ENCODE measurements at places on chromosomes 7 and 10. TPM values are rescaled to one million over a fixed set of nuclear protein-coding genes. Genes with fewer than 3 reads are reported as not detected.

Gene NOM1
- total RNA-seq: 26.2 TPM

Gene INA
- total RNA-seq: not detected

Gene SLC13A1
- total RNA-seq: not detected

Gene FGF8
- total RNA-seq: not detected

Gene NUTM2D
- not detected for total RNA-seq

DNA sequence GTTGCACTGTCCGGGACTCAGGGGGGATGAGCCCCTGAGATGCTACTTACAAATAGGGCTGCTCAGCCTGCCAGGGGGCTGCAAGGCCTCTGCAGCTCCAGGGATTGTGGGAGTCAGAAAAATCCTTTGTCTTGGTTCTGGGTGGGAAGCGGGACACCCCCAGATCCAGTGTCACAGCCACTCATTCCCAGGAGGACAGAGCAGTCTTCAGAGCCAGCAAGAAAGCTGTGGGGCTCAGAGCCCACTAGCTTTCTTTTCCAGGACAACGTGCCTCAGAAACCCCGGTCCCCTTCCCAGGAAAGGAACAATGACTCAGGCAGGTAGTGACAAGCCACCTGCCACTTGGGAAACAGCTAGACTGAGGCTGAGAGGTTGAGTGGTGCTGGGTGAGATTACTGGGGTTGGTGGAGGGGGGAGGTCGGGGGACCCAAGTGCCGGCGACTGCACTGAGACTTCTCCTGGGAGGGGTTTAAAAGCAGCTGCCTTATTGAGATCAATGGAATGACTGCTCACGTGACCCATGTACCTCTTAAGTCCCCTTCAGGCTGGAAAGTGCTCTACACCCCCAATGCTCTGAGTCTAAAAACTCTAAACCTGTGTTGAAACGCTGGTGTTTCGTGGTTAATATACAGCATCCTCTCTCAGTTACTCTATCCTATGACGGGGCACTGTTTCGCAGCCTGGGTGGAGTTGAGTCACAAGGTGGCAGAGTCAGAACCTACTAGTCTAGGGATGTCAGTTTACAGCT is 123.6 kb downstream of the UBE2H start:
- DNase-seq: no peak

DNA sequence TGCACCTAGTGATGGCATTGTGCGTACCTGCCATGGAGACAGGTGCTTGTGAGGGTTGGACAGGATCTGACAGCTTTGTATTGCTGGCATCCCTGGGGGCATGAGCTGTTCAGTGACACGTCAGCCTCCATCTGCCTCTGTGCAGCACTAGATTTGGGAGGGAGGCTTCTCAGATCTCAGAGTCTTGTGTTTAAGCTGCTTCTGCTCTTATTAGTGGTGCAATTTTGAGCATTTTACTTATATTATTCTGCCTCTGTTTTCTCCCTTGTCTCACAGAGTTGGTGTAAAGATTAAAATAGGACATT is 5.1 kb downstream of the ARHGAP22 start:
- DNase-seq: no peak

DNA sequence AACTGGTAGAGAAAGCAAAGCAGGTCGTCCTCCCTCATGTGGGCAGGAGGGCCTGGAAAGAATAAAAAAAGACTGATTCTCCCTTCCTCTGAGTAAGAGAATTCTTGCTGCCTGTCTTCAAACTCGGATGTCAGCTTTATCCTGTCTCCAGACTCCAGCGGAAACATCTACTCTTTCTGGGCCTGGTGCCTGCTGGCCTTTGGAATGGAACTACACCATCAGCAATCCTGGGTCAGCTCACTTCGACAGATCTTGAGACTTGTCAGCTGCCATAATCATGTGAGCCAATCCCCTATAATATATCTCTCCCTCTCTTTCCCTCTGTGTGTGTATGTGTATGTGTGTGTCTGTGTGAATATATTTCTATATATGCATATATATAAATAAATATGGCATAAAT is 411.0 kb upstream of the DPP6 start:
- DNase-seq: peak; percentile 70

GRCh38 chr7:123417580-123417979 is 116.8 kb downstream of the IQUB start:
- no peak for DNase-seq

All from uterus (tissue), 4 donors.